ENCODE measurements at places on chromosomes 6 and 20.

DNA sequence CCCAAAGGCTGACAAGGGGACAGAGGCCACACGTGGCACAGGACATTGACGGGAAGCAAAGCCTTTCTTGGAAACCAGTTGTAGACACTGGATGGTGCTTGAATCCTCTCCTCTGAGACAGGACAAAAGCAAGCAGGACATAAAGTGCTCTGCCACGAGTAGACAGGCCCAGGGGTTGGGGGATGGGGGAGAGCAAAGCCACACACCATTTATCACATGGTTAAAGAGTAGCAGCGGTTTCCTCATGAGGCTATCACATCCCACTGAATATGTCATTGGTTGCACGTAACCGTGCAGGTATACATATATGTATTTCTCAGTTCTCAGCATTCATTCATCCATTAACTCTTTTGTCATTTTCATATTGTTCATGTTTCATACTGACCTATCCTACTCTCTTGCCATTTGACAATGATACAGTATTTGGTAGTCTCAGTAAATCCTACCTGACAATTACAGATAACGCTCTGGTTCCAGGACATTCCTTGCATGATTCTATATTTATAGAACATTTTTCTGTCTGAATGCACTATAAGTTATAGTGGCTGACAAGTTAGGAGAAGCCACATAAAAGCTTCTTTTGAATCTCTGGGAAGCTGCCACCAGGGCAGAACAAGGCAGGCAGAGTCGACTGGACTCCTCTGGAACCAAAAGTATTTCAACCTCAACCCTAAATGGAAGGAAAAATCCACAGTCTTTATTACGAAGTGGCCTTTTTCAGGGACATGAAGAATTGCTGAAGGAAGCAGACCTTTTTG is 23.5 kb downstream of the METTL24 start:
- no peak for DNase-seq

DNA sequence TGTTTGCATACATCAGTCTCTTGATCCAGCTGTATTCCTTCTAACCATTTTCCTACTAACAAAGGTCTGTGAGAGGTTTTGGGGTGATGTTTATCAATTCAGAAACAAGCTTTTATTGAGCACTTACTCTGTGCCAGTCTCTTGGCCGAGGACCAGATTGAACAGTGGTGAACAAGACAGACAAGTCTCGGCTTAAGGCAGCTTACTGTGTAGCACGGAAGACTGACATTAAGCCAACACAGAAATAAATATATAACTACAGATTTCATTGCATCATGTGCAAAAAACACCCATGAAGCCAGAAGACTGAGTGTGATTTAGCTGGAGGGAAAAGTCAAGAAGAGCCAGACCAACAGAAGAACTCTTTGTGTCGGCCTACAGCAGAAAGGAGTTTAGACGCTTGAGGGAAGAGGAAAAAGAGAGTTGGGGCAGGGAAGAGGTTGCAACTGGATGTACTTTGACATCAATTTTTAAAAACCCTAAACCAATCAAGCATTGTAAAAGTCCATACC is 549.6 kb upstream of the CITED2 start:
- DNase-seq = no peak

DNA sequence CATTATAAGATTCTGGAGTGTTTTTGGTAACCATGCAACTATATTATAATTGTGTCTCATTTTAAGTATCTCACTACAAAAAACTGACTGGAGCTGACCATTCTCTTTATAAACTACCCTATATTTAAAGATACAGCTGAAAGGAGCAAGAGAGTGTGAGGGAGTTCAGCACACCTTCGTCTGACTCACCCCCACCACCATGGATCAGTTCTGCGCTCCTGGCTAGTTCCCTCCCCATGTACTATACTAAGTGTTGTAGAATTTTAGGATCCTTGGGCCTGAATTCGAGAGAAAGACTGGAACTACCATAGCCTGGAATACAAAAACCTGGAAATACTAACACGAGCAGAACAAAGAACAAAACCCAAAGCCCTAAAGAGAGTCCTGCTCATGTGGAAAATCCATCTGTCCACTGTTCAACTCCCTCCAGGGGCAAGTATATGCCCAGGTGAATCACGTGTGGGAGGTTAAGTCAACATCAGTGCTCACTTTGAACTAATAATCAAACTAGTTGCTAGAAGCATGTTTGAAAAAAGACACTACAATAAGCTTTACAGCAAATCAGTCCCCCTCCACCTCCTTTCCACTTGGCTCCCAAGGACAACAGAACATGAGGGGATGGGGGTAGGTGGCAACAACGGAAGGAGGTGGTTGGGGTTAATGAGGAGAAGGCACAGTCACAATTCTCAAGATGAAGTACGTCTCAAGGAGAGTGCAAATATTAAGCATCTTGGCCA is 46.8 kb downstream of the ELOVL5 start:
- DNase-seq = no peak

GRCh38 chr6:39496456-39496855 is 174.0 kb upstream of the KCNK16 start:
- DNase-seq = no peak

GRCh38 chr6:42742116-42742894 is 3.6 kb downstream of the TBCC start:
- DNase-seq = no peak

- no peak for DNase-seq
Observed at GRCh38 chr20:6012179-6012578, 41.7 kb downstream of the LRRN4 start.

DNA sequence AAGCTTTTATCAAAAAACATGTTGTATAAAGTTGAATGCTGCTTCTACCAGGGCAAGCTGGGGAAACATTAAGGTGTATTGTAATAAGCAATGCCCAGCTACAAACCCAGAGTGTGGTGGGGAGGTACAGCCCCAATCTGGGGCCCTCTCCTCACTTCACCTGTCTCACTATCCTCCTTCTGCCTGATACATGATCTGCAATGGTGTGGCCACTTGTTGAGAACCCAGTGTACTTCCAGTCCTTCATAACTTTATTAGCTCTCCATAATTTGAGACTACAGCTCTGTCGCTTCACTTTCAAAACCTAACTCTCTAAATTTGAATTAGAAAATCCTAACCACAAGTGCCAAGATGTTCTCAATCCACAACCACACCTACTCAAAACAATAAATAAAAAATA is 84.9 kb downstream of the EPB41L2 start:
- DNase-seq = no peak

DNA sequence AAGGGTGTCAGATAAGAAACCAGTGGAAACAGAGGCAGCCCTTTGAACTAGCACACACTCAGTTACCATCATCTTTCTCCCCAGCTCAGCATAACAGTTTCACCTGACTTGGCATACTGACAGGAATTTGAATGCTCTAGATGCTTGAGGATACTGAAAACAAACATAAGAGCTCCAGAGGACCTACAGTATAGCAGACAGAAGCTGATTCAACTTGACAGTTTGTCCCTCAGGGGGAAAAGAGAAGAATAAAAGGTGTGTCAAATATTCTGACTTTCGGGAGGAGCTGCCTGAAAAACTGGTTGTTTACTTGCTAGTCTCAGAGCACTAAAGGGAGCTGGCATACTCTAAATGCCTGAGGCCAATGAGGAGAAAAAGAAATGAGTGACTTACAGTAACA is 35.1 kb downstream of the EYS start:
- no peak for DNase-seq

- DNase-seq = no peak
Observed at GRCh38 chr6:90730151-90730673, 143.3 kb upstream of the MAP3K7 start.

GRCh38 chr6:116398316-116399010 is 27.7 kb downstream of the DSE start:
- no peak for DNase-seq

DNA sequence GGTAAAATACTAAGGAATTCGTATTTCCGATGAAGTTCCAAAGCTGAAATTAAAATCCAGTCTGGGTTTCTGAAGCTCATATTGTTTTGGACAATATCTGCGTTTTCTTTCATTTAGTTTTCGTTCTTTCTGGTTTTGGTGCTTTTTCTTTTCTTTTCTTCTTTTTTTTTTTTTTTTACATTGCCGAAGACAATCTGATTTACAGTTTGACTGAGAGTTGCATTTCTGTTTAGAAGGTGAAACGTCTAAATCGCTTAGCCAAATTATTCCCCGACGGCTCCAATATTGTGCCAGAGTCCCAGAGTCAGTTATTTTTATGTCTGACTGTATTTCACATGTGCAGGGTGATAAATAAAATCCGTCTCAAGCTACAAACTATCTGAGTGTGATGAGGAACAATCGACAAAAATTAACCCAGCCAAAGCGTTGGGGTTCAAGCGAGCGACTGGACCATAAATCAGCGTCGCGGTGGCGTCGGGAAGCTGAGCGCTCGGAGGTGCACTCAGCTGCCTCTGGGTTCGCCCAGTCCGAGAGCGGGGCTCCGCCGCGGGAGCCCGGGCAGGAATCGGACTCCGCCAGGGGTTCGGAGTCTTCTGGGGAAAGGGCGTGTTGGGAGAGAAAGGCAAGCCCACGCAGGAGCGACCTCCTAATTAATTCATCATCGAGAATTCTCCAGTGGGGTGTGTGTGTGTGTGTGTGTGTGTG is 8.2 kb upstream of the TBX18 start:
- no peak for DNase-seq

GRCh38 chr20:10854976-10855375 is 181.2 kb upstream of the JAG1 start:
- no peak for DNase-seq

DNA sequence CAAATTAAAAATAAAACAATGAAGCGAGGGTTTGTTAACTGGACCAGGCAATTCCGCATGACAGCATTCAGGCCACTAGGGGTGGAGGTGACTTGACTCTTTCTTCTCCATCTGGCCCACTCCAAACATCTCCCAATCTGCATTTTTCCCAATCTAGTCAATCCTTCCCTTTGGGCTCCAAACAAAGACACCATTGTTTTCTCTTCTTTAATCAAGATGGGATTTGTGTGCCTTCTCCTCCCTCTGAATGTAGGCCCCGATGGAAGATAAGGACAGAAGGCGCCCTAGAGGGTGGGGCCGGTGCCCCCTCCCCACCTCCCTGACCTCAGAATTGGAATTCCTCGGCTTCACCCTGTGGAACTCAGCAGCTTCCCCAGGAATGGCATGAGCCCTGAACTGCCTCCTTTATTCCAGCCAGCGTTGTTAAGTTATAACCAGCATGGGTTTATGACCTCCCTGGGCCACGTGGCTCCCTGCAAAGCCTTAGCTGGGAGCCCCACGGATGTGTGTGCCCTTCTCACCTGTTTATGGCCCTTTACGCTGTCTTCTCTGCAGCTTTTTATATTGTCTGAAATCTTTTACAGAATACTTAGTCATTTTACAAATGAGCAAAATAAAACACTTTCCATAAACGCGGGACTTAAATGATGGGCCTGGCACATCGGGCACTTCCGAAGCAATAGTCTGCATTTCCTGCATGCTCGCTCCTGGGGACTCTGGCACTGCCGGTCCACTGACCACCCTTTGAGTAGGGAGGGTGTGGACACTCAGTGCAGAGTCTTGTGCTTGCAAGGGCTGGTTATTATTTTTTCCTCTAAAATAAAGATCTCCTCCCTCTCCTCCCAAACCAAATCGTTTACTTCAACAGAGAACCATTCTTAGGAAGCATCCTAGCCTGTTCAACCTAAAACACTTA is 24.5 kb downstream of the OVOL2 start:
- no peak for DNase-seq

GRCh38 chr20:5893621-5894020 is 56.7 kb downstream of the TRMT6 start:
- DNase-seq = no peak

GRCh38 chr20:63457737-63458136 is 14.7 kb downstream of the KCNQ2 start:
- DNase-seq = no peak

DNA sequence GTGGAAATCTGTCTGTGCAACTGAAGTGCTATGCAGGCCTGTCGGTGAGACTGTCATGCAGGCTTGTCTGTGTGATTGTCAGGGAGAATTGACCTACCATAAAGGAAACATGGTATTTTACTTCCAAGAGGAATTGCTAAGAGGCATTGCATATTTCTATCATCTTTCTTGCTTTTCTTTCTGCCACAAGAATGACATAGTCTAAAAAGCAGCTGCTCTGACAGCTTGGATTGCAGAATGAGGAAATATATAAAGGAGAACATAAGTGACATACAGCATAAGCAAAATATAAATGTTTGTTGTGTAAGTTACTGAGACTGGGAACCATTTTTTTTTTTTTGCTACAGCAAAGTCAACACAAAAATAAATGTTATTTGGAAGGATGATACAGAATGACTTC is 105.1 kb downstream of the MANEA start:
- no peak for DNase-seq

- DNase-seq = no peak
Observed at GRCh38 chr6:102902471-102902870, 1509.0 kb downstream of the GRIK2 start.

Data from GM13977 (cell line).